B cell (primary cell): ENCODE measurements at places on chromosomes 6 and 20.

- H3K27ac ChIP-seq: no peak overlapping the region
- no peak for DNase-seq
- no peaks in the 10 kb centered on the region for H3K36me3 ChIP-seq
- no peak overlapping the region for H3K4me3 ChIP-seq
- H3K27me3 ChIP-seq: no peaks in the 10 kb centered on the region
Measured at GRCh38 chr6:42393339-42393738, 58.4 kb downstream of the TRERF1 start.

DNA sequence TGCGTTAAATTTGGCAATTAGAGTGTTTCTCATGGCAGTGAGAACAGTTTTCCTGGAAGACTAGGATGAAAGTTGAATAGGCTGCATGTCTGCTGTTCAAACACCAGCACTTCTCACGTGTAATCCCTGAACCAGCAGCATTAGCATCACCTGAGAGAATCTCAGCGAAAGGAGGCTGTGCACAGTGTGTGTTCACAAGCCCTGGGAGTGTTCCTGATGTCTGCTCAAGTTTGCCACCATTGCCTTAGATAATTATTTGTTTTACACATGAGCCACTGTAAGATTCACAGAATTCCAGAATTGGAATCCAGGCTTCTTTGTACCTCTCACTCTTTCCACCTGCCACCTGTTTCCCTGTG is 117.3 kb downstream of the JARID2 start:
- H3K27ac ChIP-seq: no peak overlapping the region
- DNase-seq: no peak
- peaks cover 3% of the 10 kb centered on the region for H3K36me3 ChIP-seq

DNA sequence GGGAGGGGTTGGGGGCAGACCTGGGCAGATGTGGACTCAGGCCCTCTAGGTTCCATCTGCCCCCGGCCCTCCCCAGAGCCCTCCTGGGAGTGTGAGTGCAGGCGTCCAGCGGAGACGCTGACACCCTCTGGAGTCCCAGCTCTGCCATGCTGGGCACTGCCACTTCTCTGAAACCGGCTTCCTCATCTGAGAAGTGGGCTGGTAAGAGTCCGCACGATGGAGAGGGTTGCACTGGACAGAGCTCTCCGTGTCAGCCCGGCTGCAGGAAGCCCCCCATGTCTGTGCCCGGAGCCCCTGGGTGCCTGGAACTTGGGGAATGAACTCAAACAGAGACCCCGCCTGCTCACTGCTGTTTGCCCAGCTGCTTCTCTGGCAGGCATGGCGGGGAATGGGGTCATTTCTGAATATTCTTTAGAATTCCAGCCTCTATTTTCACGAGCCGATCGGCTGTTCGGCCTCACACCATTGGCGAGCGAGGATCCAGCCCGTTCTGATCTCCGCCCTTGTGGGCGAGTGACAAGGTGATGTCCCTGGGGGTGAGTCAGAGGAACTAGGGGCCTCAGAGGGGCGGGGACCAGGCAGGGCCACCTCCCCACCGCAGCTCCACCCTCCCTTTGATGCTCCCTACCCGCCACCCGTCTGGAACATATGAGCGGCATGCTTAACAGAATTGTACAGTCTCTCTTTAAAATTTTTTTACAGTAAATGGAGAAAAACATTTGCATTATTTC is 47.8 kb upstream of the GATA5 start:
- H3K27me3 ChIP-seq: no peaks in the 10 kb centered on the region
- H3K27ac ChIP-seq: no peak overlapping the region
- DNase-seq: peak; percentile 45
- H3K4me3 ChIP-seq: no peak overlapping the region

DNA sequence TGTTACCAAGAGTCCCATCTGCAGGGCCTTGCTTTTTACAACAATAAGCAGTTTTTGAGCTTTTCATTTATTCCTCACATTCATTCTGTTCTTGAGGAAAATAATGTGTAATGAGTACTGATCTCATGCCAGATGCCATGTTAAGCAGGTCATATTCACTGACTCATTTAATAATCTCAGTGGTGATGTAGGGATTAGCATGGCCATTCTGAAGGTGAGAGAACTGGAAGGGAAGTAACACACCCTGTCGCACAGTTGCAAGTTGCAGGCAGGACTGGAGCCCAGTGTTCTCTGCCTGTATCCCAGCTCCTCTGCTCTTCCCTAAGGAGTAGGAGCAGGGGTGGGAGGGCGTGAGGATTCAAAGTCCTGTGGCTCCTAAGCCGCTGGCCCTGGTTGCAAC is 5.6 kb downstream of the PCIF1 start:
- H3K27me3 ChIP-seq: no peaks in the 10 kb centered on the region
- no peak overlapping the region for H3K4me3 ChIP-seq
- peaks cover 8% of the 10 kb centered on the region for H3K4me1 ChIP-seq
- DNase-seq: no peak
- no peak overlapping the region for H3K27ac ChIP-seq

DNA sequence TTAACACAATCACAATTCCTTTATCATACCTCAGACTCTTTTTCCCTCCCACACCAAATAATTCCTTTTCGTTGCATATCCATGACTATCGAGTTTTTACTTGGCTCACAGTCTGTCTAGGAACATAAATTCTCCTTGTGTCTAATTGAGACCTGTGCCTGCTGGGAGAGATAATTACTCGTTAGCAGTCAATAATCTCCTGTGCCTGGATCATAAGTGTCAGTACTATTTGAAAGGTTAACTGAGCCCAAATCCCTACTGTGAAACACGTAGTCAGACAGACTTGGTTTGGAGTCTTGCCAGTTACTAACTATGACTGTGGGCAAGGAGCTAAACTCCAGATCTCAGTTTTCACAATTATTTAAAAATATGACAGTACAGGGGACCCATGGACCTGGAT is 5.7 kb upstream of the CTNNBL1 start:
- no peak for DNase-seq
- H3K27ac ChIP-seq: no peak overlapping the region
- peaks cover 5% of the 10 kb centered on the region for H3K27me3 ChIP-seq

DNA sequence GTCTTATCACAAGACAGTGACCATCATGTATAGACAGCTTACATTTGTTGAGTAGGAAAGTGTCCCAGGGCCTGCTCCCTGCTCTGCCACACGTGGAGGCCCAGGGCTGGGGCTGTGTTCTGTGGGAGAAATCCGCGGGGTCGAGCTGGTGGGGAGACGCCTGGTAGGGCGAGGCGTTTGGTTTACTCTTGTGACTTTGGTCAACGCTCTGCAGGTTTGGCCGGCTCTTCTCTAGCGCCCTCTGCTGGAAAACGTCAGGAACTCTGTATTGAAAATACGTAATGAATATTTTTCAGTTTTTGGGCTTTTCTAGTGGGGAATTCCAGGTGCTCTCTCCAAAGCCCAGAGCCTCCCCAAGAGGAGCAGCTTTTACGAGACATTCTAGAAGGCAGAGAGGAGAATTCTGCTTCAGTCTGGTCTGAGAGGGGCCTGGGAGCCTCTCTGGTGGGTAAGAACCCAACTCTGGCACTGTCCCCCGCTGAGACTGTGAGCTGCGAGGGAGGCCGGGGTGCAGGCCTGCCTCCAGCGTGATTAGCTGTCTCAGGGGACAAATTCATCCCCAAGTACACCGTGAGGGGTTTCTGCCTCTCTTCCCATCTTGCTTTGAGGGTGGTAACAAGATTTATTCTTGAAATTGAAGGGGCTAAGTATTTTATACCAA is 112.6 kb upstream of the RALGAPA2 start:
- no peak overlapping the region for H3K4me3 ChIP-seq
- no peaks in the 10 kb centered on the region for H3K4me1 ChIP-seq
- no peaks in the 10 kb centered on the region for H3K27me3 ChIP-seq
- no peaks in the 10 kb centered on the region for H3K36me3 ChIP-seq

DNA sequence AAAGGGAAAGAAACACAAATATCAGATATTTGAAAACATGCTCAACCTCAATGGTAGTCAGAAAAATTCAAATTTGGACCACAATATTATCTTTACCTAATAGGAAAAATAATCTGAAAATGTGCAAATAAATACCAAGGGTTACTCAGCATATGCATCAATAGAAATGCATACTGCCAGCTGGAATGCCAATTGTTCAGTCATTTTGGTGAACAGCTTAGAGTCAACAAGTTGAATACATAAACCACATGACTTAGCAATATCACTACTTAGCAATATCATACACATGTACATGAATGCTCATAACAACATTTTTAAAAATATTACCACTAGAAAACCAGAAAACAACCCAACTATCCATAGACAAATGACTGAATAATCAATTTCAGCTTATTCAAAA is 212.7 kb downstream of the PTPRK start:
- DNase-seq: no peak
- no peak overlapping the region for H3K27ac ChIP-seq
- peaks cover 4% of the 10 kb centered on the region for H3K4me1 ChIP-seq
- no peak overlapping the region for H3K4me3 ChIP-seq
- no peaks in the 10 kb centered on the region for H3K27me3 ChIP-seq
- H3K36me3 ChIP-seq: no peaks in the 10 kb centered on the region

- H3K27me3 ChIP-seq: no peaks in the 10 kb centered on the region
- H3K36me3 ChIP-seq: no peaks in the 10 kb centered on the region
Measured at GRCh38 chr6:43810965-43811732, 41.1 kb downstream of the VEGFA start.

DNA sequence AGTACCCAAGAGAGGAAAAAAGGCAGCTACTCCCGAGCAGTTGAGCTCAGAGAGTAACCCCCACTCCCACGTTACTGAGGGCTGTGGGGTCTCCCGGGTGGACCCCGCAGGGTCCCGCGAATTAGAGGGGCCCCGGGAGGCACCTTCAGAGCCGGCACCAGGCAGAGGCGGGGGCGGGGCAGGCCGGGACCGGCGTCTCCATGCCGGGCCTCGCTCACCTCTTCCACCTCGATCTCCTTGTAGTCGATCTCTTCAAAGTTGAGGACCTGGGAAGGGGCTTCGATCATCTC is 381 bp downstream of the MAP3K7 start:
- no peak for DNase-seq
- H3K27ac ChIP-seq: peak overlapping the region; percentile 100
- H3K4me3 ChIP-seq: peak overlapping the region; percentile 96
- H3K36me3 ChIP-seq: no peaks in the 10 kb centered on the region

DNA sequence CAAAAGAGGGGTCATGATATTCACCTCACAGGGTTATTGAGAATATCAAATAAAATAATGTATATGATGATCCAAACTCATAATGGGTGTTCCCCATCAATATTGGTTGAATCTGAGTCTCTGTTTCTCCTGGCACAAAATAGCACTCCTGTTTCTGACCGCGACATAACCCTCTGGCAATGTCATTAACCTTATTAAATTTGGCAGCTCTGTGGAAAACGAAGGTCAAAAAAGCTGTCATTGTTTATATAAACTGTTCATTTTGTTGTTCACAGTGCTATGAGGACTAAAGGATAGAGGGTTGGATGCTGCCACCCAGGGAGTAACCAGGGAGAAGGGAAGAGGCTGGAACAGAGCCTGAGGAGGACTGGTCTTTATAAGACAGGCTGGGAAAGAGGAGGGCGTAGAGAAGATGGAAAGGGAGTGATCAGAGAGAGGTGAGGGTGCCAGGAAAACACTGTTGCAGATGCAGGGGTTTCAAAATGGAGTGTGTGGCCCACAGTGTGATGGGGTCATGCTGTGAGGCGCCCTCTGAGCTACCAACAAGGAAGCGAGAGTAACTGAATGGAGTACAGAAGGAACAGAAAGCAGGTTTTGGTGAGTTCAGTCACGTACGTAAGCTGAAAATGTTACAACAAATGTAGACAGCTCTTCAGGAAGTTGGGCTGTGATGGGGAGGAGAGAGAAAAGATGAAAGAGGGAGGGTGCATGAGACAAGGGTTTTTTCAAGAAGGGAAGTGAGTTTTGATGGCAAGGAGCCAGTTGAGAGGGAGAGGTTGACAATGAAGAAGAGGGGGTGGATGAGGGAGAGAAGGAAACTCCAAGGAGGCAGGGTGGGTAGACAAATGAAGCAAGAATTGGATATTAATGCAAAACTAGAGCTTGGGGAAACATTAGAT is 251.6 kb upstream of the TAB2 start:
- peak overlapping the region; percentile 85 for H3K27ac ChIP-seq
- no peaks in the 10 kb centered on the region for H3K36me3 ChIP-seq
- no peaks in the 10 kb centered on the region for H3K27me3 ChIP-seq
- peak; percentile 88 for DNase-seq

DNA sequence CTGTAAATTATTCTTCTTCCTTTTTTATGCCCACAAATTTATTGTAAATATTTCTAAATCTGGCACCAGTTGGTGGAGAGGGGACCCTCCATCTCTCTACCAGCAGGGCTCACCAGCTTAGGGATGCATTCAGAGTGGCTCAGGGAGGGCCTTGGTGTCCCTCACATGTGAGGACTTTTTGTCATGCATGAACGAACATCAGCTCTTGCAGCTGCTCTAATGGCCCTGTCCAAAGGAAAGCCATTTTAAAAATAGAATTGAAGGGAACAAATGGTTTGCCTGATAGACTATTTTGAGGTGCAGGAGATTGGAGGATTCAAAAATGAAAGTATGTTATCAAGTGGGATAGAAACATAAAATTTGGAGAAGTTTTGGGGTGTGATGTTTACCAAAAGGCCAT is 37.5 kb upstream of the KLHL31 start:
- no peak overlapping the region for H3K4me3 ChIP-seq
- no peak for DNase-seq
- H3K36me3 ChIP-seq: no peaks in the 10 kb centered on the region
- no peaks in the 10 kb centered on the region for H3K4me1 ChIP-seq
- no peaks in the 10 kb centered on the region for H3K27me3 ChIP-seq

DNA sequence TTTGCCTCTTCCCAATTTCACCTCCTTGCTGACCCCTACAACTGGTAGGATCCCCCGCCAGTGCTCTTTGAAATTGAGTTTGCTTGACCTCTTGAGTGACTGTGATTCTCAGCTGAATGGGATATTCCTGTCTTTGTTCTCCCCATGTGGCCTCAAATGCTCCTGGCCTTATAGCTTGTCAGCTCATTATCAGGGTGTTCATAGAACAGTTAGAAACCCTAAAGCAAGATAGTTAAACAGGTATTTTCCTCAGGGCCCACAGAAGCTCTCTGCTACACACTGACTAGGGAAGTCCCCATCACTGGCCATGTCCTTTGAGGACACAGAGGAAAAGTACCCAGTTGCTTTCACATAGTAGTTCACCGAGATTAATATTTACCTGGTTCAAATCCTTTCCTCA is 211.5 kb upstream of the DTNBP1 start:
- H3K4me3 ChIP-seq: no peak overlapping the region
- no peak overlapping the region for H3K27ac ChIP-seq
- H3K4me1 ChIP-seq: peaks cover 4% of the 10 kb centered on the region
- no peaks in the 10 kb centered on the region for H3K36me3 ChIP-seq
- H3K27me3 ChIP-seq: no peaks in the 10 kb centered on the region
- DNase-seq: no peak
